ENCODE measurements at places on chromosomes 7 and 10. TPM values are rescaled to one million over a fixed set of nuclear protein-coding genes. Genes with fewer than 3 reads are reported as not detected.

DNA sequence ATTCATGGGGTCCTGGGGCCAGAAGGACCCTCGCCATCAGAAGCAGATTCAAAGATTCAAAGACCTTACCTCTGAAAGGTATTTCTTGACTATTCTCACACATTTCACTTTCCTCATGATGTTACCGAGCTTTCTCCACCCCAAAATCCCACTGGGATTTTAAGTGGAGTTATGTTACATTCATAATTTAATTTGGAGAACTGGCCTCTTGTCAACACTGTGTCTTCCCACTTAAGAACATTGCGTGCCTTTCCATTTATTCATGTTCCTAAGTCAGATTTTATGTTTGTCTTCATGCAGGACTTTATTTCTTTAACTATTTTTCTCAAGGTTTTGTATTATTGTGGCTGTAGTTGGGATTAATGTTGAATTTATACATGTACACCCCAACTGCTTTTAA is 123.5 kb upstream of the BMPER start:
- DNase-seq, result peak; percentile 76

- DNase-seq, result no peak
These were observed 143.2 kb upstream of the MEOX2 start for GRCh38 chr7:15829691-15830090.

The VPS37D gene
- total RNA-seq, result 4.2 TPM

GRCh38 chr10:29099001-29099400 is 189.9 kb upstream of the LYZL1 start:
- peak; percentile 27 for DNase-seq

- no peak for DNase-seq
These were observed 221.2 kb downstream of the PARD3 start for GRCh38 chr10:34593930-34594329.

- DNase-seq, result no peak
These were observed 112.1 kb downstream of the LMBR1 start for GRCh38 chr7:156780724-156781455.

DNA sequence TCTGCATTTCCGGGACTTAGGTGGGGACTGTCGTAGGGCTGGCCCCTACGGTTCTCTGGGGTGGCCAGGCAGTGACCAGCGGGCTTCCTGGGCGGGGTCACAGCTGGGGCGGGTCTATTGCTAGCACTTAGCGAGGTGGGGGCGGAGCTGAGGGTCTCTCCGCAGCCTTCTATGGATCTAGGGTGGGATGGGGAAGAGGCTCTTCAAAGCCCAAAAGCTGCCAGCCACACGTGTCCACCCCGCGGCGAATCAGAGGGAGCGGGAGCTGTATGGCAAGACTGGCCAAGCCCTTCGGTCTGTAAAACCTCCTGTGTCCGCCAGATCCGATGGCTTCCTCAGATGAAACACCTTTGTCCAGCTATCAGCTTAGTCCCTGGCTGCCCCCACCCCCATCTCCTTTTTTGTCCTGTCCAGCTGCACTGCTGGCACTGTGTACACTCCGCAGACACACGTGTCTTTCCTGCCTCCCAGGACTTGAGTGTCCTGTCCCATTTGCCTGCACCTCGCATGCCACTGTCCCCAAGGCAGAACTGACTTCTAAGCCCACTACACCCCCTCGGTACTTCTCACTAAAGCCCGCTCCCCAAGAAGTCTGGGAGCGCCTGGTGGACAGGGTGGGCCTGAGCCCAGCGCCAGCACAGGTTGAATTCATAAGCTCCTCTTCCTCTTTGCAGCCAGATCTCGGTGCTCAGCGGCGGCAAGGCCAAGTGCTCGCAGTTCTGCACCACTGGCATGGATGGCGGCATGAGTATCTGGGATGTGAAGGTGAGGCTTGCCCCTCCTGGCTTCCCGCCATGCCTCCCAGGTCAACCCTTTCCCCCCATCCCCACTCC is 14.8 kb downstream of the PDAP1 start:
- DNase-seq, result peak; percentile 72

The TMEM236 gene
- 0.10 TPM for total RNA-seq

- DNase-seq, result no peak
These were observed 526.7 kb upstream of the NRP1 start for GRCh38 chr10:33861016-33861704.

DNA sequence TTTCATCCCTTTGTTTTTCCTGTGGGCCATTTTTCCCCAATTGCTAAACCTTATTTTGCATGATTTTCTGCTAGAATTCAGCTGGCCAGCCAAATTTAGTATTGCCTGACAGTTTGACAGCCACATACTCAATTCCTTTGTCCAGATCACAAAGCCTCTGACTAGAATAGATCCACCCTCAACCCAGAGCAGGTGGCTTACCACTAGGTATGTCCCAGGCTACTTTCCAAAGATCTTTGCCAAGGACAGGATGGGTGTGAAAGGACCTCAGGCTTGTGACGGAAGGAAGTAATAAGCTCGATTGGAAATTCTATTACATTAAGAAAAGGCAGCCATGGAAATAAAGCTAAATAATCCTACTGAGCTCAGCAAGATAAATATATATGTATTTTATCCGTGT is 50.6 kb upstream of the AGK start:
- no peak for DNase-seq

DNA sequence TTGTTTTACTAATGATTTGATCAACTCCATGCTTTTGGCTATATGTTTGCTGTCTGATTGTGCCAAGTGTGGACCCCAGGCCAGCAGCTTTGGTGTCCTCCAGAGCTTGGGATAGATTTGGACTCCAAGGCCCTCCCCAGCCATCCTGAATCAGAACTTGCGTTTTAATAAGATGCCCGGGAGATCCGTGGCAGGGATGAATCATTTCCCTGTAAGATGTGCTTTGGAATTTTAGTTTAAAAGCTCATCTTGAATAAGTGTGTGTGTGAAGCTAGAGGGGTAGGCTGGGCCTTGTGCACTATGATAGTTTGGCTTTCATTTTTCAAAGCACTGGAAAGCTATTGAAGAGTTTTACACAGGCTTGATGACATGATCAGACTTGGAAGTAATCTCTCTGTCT is 66.2 kb upstream of the SDK1 start:
- DNase-seq, result no peak

- DNase-seq, result no peak
These were observed 473.5 kb downstream of the AUTS2 start for GRCh38 chr7:70071766-70072165.

DNA sequence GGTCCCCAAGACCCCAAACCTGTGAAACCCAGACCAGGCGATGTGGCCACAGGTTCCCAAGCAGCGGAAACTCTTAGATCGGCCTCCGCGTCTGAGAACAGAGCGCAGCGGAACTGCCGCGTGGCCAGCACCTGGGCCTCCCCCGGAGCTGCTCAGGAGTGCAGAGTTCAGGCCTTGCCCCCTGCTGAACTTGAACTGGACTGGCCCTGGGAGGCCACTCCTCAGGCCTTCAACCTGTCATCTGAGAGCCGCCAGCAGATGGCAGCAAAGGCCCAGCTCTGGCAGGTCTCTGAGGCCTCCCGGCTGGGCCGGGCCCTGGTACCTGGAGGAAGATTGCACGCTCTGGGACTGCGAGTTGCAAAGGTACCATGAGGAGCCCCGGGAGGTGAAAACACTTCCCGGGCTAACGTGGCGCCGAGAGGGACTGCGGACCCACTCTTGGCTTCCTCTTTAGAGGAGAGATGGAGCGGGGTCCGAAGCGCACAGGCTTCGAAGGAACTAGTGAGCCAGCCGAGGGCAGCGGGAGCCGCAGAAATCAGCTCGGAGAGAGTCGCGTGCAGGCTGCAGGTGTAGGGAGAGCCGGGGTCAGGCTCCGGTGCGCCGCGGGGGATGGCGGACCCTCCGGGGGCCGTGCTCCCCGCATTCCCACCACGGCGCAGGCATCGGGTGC is 89.2 kb downstream of the PAXIP1 start:
- DNase-seq, result peak; percentile 90

DNA sequence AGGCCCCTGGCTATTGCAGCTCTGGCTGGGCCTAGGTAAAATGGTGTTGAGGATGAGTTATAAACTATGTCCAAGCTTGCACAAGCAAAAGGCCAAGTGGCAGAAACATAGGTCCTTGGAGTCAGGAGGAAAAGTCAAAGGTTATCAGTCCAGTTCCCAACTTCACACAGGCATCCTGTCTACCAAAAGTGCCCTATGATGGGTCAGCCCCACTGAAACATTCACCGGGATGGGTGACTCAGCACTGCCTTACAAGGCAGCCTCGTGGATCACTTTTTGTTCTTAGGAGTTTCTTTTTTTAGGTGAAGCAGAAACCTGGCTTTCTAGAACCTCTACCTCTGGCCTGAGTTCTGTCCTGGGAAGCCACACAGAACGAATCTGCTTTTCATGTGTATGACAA is 158.8 kb upstream of the LYZL2 start:
- no peak for DNase-seq

The TEX36 gene
- total RNA-seq, result not detected

DNA sequence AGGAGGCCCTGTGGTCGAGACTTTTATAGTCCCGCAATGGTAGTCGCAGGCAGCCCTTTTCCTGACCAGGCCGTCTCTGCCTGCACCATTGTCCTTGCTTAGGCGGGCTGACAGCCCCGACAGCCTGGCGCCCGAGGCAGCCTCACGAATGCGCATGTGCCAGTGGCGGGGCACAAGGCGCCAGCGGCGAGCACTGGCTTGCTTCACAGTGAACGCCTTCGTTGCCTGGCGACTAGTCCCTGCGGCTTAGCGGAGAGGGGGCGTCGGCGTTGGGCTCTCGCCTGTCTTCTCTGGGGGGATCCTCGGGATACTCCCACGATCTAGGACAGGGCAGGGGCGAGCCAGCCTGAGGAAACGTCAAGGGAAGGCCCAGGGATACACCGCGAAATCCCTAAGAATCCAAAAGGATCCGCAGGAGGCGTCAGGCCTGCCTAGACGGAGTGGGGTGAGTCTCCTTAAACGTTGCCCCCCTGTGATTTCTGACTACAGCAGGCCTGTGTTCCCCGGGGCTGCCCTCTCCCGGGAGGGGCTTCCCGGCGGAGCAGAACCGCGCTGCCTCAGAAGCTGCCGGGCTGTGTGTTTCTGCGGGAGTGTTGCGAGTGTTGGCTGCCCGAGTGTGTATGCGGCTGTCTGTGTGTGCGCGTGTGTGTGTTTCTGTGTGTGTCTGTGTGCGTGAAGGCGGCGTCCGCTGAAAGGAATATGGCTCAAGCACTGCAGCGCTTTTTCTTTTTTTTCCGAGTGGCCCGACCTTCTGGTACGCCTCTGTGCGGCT is 20.5 kb upstream of the ZNF273 start:
- DNase-seq, result peak; percentile 75

DNA sequence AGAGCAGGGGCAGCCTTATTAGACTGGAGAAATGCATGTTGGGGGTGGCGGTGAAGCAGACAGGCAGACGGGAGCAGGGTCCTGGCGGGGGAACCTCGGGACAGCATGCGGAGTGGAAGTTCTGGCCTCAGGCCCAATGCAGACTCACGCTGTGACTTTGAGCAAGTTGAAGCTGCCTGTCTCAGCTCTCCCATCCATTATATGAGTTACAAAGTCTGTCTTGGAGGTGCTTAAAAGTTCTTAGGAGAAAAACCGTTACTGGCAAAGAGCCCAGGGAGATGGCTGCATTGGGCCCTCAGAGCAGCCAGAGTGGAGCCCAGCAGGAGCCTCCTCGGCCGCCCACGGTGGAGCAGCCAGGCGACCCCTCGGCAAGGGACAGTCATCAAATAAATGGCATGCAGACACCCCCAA is 509.5 kb downstream of the PLXNA4 start:
- peak; percentile 79 for DNase-seq

The METTL27 gene
- total RNA-seq, result 3.6 TPM

The MSMB gene
- not detected for total RNA-seq

DNA sequence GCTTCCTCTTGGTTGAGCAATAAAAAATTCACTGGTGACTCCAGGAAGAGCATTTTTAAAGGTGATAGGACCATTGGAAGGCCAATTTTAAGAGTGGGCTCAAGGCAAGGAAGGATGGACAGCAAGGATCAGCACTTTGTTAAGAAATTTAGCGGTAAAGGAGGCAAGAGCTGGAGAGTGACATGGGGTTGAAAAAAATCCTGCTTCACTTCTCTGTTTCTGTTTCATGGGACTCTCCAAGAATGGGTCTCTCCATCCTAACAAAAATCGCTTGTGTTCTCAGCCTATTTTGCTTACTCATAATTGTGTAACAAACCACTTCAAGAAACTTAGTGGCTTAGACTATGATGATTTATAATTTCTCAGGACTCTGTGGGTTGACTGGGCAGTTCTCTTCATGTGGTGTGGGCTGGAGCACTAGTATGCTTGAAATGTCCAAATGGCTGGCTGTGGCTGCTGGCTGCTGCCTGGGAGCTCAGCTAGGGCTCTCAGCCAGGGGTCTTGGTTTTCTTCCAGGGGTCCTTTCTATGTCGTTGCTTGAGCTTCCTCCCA is 59.8 kb upstream of the ZNRF2 start:
- DNase-seq, result no peak

- no peak for DNase-seq
These were observed 94.9 kb downstream of the CHST15 start for GRCh38 chr10:123998197-123999141.

The GHRHR gene
- not detected for total RNA-seq

The SH2D4B gene
- total RNA-seq, result not detected

DNA sequence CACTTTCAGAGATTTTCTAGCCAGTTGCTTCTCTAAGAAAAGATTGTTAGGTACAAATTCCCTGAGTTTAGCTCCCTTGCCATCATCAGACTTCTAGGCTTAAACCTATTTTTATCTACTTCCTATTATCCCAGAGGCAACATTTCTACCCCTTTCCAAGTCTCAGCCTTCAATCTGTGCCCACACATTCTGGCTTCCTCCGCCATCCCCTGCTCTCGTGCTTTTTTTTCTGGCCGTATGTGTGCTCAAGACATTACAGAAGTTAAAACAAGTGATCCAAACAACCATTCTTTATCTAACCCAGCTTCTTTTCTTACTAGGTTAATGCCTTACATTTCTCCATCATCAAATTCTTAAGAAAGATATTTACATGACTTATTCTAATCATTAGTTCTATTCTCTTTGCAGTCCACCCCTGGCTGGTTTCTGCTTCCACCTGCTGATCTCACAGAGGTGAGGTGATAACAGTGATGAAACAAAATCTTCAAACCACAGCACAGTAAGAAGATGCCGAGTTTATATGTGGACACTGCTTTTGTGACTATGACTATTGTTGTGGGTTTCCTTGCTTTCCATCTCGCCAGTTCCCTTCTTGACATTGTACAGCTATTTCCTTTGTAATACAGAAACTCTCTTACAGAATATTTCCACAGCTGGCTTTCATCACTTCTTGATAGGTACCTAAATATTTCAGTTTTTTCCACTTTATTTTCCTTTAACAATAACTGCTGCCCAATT is 18.3 kb upstream of the CDK6 start:
- peak; percentile 39 for DNase-seq

- peak; percentile 77 for DNase-seq
These were observed 30.2 kb upstream of the ABI1 start for GRCh38 chr10:26890956-26891355.

DNA sequence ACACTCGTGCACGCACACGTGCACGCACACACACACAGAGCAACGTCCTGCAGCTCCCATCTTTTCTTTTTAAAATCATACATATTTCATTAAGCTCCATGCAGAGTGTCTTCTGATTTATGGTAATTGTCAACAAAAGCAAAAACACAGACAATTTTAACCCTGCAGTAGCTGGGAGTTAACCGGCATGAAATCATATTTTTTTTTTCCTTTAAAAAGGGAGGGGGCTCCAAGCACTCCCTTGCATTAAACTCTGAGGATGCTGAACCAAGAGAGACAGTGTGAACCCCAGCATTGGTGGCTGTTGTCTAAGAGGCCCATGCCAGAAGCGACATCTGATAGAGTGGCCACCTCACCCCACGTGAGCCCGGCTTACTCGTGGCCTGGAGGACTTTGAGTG is 542.6 kb downstream of the DNAJB6 start:
- no peak for DNase-seq

The TAS2R40 gene
- not detected for total RNA-seq

- no peak for DNase-seq
These were observed 12.8 kb upstream of the RPEL1 start for GRCh38 chr10:103232772-103233488.

The ADAM12 gene
- 24.7 TPM for total RNA-seq

GRCh38 chr7:48259463-48260280 is 88.4 kb downstream of the ABCA13 start:
- no peak for DNase-seq

Measured in tongue (tissue), 3 donors.